Stimulated activated CD4-positive, alpha-beta T cell treated with anti-CD3 and anti-CD28 coated beads, Interleukin-4, amount 100 ng/mL, for 24 hours (primary cell): ENCODE measurements at places on chromosomes 1 and 21.

GRCh38 chr1:202112859-202113689 is 9.6 kb upstream of the GPR37L1 start:
- DNase-seq, result no peak

DNA sequence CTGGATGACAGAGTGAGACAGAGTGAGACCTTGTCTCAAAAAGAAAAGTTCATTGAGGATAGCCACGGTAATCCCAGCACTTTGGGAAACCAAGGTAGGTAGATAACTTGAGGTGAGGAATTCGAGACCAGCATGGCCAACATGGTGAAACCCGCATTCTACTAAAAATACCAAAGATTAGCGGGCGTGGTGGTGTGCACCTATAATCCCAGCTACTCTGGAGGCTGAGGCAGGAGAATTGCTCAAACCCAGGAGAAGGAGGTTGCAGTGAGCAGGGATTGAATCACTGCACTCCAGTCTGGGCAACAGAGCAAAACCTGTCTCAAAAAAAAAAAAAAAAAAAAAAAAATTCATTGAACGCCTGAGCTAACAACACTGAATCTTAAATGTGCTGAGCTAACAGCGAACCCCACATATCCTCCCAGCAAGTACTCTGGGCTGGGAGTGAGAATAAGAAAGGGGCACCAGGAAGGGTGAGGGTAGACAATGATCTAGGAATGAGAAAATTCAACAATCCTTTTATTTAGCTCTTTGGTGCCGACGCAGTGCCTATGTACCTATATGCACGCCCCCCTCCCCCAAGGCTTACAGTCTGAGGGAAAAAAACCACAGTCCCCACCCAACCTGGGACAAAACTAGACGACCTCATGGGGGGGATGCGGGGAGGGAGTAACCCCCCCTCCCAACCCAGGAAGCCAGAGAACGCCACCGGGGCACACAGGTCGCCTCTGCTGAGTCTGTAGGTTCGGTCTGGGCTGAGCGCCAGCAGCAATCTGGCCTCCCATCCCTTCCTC is 1.4 kb upstream of the CACNA1S start:
- DNase-seq, result no peak

DNA sequence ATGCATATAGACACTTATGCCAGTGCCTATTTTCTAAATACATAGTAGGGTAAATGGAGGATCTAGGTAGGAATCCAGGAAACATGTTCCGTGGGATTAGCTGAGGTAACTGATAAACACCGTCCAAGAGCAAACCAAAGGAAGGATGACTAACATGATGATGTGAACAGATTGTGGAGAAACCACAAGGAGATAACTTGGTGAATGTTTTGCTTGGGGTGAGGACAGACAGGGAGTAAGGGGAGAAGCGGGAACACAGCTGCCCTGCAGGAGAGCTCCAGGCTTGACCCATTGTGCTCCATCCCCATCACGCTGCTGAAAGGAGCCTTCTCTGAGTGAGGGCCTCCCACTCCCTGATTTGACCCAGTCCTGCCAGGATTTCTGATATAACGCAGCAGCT is 87.0 kb upstream of the ZC3H11B start:
- DNase-seq, result no peak

- DNase-seq, result no peak
Measured at GRCh38 chr21:44049182-44049581, 37.1 kb downstream of the TRAPPC10 start.

GRCh38 chr1:57404884-57405283 is 19.0 kb downstream of the DAB1 start:
- no peak for DNase-seq

- no peak for DNase-seq
Measured at GRCh38 chr1:94535879-94536278, 5.7 kb downstream of the F3 start.

GRCh38 chr1:6854166-6854565 is 68.9 kb downstream of the CAMTA1 start:
- DNase-seq, result no peak

GRCh38 chr1:157624471-157624870 is 26.6 kb upstream of the FCRL4 start:
- DNase-seq, result no peak

DNA sequence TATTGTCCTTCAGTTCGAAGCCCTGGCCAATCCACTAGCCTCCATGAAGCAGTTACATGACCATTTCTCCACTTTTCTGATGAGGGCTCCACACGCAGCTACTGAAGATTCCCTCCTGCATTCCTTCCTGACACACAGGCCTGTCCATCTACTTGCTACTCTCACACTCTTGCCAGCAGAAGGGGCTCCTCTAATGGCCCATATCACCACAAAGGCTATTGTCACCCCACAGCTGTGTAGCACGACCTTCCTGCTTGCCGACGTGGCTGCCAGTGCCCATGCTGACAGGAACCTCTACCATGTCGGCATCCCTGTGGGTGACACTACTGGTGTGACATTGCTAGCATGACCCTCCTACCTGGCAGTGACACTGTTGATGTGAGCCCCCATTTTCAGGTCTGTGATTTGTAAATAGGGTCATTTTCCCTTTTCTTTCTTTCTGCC is 1528.6 kb upstream of the TPTE start:
- no peak for DNase-seq

- peak; percentile 74 for DNase-seq
Measured at GRCh38 chr1:159076438-159077119, at the start of gene AIM2. TSS of gene AIM2 (minus strand) at chr1:159076766. CDS start at chr1:159073499, 3,267 bp downstream.

GRCh38 chr1:94636624-94637023 is 95.1 kb upstream of the F3 start:
- DNase-seq, result no peak

DNA sequence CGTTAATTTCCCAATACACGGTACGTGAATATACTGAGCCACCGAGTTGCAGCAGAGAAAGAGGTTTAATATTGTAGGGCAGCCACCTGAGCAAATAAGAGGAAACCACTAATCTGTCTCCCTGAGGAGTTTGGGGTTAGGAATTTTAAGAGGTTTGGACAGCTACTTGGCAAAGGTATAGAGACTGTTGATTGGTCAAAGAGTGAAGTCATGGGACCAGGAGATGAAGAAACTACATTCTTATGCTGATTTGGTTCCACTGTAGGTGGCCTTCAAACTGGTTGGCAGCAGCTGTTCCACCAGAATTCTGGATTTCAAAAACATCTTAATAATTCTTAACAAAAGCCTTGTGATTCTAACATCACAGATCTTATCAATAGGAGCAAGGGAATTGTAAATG is 485.4 kb upstream of the PRMT6 start:
- DNase-seq, result no peak

GRCh38 chr1:23370709-23371584 is 1.3 kb upstream of the ZNF436 start:
- DNase-seq, result no peak

GRCh38 chr1:159686599-159687299 is 27.6 kb downstream of the CRP start:
- DNase-seq, result no peak

- no peak for DNase-seq
Measured at GRCh38 chr1:55816456-55817426, 601.6 kb upstream of the USP24 start.

DNA sequence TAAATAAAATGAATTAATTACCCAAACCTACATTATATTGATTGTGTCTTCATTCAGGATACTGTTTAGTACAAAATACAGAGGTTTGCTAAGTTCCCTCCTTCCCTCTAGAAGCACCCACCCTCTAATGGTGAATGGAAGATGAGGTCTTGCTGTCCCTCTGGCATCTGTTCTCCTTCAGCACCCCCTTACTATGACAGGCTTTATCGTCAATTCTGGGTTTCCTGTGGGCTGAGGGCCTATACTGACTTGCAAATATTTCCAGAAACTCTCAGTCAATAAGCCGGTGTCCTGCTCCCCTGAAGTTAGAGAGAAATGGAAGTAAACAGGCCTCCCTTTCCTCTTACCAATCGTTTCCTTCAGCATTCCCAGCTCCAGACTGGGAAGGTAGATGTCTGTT is 13.2 kb downstream of the LAX1 start:
- no peak for DNase-seq

DNA sequence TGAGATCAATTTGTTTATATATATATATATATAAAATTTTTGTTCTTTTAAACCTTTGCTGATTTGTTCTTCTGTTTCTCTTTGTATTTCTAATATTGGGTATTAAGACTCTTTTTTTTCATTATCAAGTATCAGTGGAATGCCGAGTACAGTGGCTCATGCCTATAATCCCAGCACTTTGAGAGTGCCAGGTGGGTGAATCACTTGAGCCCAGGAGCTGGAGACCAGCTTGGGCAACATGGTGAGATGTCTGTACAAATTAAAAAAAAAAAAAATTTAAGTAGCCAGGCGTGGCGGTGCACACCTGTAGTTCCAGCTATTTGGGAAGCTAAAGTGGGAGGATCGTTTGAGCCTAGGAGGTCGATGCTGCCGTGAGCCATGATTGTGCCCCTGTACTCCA is 67.1 kb downstream of the MAST2 start:
- no peak for DNase-seq

DNA sequence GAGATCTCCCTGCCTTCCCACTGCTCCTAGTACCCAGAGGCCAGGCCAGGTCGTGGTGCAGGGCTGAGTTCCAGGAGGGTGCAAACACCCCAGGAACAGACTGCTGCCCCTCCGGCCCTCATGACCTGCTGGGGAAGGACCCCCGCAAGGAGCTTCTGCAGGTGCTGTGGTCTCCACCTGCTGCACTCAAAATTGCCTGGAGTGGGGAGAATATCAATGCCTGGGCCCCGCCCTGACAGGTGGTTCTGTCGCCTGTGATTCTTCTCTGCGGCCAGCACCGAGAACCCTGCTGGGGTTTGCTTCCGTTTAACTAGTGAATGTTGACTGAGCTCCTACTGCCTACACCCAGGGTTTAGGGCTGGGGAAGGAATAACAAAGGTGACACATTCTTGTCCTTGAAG is 2.1 kb upstream of the TFF3 start:
- no peak for DNase-seq

- no peak for DNase-seq
Measured at GRCh38 chr1:20903437-20903836, 116.3 kb upstream of the HP1BP3 start.

DNA sequence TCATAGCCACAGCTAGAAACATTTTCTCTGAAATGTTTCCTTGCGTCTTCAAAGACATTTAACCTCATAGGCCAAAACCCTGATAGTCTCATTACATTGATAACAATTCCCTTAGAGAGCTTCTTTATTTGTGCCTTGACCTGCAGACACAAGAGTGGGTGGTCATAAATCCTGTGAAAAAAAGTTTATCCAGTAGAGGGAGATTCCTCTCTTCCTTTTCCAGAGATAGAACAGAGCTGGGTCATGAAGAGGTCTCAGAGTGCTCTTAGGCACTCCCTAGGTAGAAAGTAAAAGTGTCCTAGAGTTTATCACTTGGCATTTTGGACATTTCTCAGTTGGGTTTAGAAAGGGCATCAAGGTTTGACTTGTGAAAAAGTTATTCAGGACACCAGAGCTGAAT is 426.1 kb downstream of the NUF2 start:
- DNase-seq, result no peak

DNA sequence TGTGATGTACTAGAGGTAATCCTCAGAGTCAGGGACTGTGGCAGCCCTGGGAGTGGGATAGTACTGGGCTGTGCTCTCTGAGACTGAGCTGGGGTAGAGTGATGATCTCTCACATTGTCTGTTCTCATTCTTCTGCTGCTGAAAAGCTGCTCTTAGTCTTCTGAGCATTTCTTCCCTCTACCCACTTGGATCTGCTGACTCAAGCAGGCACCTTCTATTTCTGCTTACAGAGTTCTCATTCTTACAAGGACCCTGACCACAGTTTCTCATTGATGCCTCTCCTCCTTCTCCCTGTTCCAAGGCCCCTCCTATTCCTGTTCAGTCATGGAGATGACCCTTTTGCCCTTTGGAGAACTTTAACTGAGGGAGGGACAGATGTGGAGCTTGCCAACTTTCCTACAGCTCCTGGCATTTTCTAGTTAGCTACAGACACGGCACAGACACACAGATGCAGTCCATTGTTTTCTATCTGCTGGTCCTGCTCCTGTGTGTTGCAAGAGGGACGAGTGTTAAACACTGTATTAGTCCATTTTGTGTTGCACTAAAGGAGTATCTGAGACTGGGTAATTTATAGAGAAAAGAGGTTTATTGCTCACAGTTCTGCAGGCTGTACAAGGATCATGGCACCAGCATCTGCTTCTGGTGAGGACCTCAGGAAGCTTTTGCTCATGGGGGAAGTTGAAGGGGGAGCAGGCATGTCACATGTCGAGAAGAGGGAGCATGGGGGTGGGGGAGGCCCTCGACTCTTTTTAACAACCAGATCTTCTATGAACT is 12.3 kb downstream of the MAPKAPK2 start:
- no peak for DNase-seq

DNA sequence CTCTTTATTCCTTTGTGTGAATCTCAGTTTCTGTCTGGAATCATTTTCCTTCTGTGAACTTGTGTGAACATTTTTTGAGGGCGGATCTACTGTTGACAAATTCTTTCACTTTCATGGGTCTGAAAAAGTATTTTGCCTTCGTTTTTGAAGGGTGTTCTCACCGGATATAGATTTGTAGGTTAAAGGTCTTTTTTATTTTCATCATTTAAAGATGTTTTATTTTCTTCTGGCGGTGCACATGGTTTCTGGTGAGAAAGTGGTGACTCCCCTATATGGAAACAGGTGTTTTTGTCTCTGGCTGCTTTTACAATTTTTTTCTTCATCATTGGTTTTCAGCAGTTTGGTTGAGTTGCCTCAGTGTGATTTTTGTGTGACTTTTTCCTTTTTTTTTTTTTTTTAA is 94.9 kb downstream of the DYRK1A start:
- DNase-seq, result no peak

- DNase-seq, result no peak
Measured at GRCh38 chr1:90412563-90412962, 304.5 kb downstream of the BARHL2 start.

- DNase-seq, result no peak
Measured at GRCh38 chr1:226787071-226787470, 48.0 kb upstream of the ITPKB start.

GRCh38 chr1:223429821-223430220 is 36.6 kb downstream of the CCDC185 start:
- DNase-seq, result no peak

- no peak for DNase-seq
Measured at GRCh38 chr1:3759796-3760195, 7.5 kb downstream of the CCDC27 start.

- no peak for DNase-seq
Measured at GRCh38 chr1:45177452-45177851, 29.0 kb downstream of the ZSWIM5 start.

- DNase-seq, result no peak
Measured at GRCh38 chr1:223039990-223040389, 103.1 kb downstream of the TLR5 start.
